ENCODE measurements at places on chromosomes 11 and 22. TPM values are rescaled to one million over a fixed set of nuclear protein-coding genes. Genes with fewer than 3 reads are reported as not detected.

DNA sequence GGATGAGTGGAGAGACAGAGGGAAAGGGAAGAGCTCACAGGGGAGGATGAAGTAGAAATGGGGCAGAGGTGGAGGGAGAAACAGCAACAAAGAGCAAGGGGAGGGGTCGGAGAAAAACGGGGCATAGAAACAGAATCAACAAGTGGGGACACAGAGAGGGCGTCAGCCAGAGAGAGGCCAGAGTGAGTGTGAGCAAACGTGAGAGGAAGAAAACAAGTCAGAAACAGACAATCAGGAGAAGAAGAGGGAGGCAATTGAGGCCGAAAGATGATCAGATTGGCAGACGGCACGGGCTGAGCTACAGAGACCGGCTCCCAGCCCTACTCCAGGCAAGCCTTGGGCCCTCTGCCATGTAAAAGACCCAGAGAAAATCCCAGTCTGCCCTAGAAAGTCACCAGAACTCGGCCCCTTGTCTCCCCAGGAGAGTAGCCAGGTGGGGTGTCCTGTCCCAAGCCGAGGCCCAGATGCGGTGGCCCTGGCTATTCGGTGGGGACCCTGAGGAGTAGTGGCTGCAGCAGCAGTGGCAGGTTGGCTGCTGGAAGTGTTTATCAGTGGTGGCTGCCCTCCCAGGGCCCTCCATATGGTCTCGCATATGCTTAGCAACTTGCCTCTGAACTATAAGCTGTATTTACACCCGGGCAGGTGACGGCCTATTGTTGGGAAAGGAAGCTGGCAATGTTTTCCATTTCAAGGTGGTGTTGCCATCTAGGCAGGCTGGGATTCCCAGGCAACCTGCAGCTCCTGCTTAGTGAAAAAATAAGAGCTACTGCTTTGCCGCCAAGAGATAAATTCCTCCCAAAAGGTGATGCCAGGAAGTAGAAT, 14.8 kb upstream of the TSPAN18 start:
- H3K27me3 ChIP-seq = peaks cover 74% of the 10 kb centered on the region
- H3K27ac ChIP-seq = no peak overlapping the region
- no peak overlapping the region for H3K4me3 ChIP-seq
- no peak for DNase-seq
- peaks cover 15% of the 10 kb centered on the region for H3K4me1 ChIP-seq

GRCh38 chr22:46031066-46031465, 54.1 kb upstream of the WNT7B start:
- peaks cover 15% of the 10 kb centered on the region for H3K36me3 ChIP-seq
- peaks cover 9% of the 10 kb centered on the region for H3K4me1 ChIP-seq
- H3K27ac ChIP-seq = no peak overlapping the region
- no peak for DNase-seq

DNA sequence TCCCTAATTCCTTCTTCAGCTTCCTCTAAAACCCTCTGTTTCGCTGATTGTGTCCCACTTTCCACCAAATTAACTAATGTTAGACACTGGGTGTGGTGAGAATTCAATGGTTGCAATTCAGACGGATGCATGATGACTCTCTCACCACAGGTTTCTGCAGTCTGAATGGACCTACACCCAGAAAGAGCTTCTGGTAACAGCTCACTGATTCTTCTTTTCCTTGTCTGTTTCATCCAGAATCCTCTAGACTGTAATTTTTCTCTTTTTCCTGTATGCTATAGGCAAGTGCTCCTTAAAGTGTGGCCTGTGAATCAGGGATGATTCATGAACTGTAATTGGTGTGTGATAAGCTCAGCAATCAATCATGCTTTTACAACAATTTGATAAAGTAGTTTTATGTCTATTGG, 18.1 kb downstream of the MMP10 start:
- H3K27ac ChIP-seq = no peak overlapping the region
- peaks cover 9% of the 10 kb centered on the region for H3K4me1 ChIP-seq
- H3K27me3 ChIP-seq = peaks cover 17% of the 10 kb centered on the region
- no peak for DNase-seq
- H3K4me3 ChIP-seq = no peak overlapping the region

DNA sequence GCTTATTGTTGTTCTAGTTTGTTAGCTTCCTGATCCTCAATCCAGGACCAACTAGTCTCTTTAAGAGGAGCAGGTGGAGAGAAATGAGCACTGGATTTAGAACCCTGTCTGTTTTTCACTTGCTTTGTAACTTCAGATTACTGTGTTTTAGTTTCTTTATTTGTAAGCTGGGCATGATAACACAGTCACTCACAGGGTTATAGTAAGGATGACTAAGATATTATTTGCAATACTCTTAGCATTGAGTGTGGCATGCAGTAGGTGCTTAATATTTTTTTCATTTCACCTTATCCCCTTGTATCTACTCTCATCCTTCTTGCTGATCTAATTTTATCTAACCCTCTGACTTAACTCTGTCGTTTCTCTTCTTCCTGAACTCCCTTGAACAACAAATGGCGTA, 33.8 kb downstream of the DNHD1 start:
- H3K36me3 ChIP-seq = peaks cover 13% of the 10 kb centered on the region
- H3K4me1 ChIP-seq = no peaks in the 10 kb centered on the region
- no peak overlapping the region for H3K27ac ChIP-seq
- no peak overlapping the region for H3K4me3 ChIP-seq

The PAX6 gene
- 0.87 TPM for total RNA-seq

The HORMAD2 gene
- total RNA-seq = not detected
